ENCODE measurements at places on chromosomes 1 and 21.
A peak's percentile ranks its signal among the peaks of the same experiment; 100 is the strongest.

- DNase-seq, result no peak
Measured at GRCh38 chr1:65021795-65022194, 55.4 kb upstream of the JAK1 start.

DNA sequence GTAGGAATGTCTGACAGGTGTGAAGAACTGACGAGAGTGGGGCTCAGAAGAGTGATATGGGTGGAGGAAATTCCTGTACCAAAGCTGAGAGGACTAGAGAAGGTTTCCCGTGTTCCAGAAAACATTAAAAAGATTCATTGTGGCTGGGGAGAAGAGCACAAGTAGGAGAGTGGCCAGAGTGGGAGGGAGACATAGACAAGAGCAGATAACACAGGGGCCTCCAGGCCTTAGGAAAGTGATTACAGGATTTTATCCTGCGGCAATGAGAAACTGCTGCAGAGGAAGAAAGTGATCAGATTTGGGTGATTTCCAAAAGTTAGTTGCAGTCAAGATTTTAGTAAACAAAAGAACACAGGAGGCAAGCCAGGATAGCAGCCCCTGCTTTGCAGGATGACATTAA, 7.9 kb downstream of the C8B start:
- no peak for DNase-seq

GRCh38 chr1:115373305-115373704, 35.3 kb upstream of the NGF start:
- no peak for DNase-seq

DNA sequence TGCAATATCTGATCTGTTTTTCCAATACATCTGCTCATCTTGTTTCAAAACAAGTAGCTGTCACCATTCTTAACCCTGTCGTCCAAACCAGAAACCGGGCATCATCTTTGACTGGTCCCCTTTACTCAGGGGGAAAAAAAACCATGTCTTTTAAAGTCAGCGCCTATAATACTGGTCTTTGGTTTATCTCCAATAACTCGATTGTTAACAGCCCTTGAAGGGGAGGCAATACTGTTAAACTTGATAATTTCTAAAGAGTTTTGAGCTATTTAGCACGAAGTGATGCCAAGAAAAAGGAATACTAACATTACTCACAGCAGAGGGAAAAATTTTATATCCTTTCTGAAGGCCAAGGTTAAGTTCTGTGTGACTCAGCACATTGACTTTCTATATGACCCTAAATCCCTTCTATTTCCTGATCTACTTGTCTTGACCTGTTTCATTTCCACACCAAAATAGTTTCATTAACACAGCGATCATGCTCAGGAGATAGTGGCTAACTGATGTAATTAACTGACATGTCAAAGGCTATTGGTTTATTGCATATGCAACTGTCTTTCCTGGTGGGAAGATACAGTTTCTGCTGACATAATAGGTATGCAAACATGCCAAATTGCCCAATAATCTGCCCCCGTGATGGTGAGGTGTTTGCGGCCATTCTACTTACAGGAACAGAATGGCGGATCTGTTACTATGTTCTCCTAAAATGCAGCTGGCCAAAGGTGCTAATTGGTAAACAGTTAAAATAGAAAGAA, 59.1 kb downstream of the NFIA start:
- DNase-seq, result no peak

GRCh38 chr1:93681989-93682412, 364 bp upstream of the BCAR3 start:
- no peak for DNase-seq

DNA sequence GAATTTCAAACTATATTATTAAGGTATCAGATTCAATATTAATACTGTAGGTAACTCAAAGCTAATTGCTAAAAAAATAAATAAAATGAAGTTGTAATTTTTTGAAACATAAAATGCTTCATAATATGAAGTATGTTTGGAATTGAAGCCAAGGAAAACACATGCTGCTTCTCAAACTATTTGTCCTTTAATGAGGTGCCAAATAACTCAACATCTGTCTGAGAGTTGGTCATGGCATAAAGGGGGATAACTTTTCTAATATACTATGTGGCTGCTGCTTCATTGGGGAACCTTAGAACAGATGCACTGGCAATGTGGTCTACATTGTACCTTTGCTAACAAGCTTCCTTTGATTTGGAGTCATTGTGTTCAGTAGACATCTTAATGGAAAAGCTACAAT, 96.7 kb downstream of the PDE4B start:
- no peak for DNase-seq

DNA sequence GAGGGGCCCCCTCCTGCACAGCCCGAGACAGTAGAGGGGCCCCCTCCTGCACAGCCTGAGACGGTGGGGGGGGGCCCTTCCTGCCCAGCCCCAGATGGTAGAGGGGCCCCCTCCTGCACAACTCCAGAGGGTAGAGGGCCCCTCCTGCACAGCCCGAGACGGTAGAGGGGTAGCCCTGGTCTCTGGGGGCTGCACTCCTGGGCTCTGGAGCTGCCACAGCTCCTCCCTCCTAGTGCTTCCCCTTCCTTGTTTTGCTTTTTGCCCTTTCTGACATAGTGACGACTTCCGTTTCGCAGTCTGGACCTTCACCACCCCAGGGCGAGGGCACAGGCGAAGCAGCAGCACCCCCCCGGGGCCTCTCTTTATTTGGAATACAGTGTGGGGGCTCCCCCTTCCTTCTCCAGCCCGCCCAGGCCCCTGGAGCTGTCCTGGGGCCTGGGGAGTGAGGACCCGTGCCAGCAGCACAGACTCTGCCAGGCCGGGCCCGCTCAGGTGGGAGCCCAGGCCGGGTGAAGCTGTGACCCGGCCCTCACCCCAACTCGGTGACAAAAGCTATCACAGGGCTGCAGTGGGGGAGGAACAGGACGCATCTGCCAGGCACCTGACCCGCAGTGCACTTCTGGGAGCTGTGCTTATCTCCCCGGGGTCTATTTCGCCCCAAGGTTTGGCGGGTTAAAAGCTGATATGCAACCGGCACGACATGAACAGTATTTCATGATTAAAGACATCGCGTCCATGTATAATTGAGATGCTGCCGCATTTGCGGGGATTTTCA, 1.1 kb upstream of the PRXL2B start:
- peak; percentile 55 for DNase-seq

GRCh38 chr1:1236945-1237873, 5.2 kb downstream of the B3GALT6 start:
- DNase-seq, result no peak

DNA sequence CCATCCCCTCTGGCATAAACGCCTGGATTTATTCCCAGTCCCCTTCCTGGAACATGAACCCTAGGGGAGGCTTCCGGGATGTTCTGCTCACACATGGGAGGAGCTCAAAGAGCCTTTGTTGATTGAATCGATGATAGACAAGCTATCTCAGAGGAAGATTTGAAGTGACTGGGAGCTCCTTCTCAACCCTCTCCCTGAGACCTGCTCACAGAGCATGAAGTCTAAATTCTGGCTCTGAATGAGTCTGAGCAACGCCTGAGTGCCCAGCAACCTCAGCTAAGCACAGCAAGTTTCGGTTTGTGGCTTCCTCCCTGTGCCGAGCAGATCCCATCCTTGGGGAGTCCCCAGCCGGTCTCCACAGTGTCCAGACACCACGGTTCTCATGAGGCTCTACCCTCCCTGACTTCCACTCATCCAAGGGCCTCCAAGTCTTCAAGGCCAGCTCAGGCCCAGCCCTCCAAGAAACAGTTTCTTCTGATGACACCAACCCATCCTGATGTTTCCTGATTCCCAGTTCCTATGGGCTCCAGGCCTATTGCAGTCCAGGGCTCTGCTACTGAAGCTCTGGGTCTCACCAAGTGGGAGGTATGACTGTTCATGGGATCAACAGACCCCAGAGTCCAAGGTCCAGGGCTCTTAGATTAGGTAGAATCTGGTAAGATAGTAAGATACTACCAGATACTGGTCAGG, 190.8 kb downstream of the DYRK1A start:
- DNase-seq, result no peak

DNA sequence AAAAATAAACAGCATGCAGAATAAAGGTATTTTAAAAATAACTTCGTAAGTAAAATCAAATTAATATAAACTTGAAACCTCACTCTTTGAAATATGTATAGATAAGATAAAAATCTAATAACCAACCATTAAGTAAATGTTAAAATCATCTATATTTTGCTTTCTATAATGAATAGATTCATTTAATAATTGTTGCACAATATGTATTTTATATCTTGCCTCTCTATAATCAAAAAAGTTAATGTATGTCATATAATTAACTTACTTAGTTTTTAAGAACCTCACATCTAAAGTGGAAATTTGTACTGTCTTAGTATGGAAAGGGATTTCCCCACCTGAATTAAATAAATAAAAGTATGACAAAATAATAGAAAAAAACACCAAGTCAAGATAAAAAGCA, 42.4 kb upstream of the RBM34 start:
- DNase-seq, result no peak

DNA sequence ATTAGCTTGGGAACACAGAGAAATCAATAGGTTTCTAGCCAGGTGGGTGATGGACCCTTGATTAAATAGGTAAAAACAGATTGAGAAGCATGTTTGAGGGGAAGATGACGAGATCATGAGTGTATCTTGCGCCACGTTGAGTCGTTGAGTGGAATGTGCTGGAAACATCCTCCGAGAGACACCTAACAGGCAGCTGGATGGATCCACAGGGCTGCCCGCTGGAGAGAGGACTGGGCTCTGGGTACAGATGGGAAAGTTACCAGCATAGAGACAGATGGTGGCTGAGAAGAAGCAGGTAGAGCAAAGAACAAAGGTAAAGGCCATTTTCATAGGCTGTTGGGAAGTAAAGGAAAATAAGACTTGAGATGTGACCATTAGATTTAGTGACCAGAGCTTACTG, 15.6 kb downstream of the BATF3 start:
- no peak for DNase-seq

GRCh38 chr1:85451236-85451830, 13.6 kb downstream of the DDAH1 start:
- DNase-seq, result no peak

DNA sequence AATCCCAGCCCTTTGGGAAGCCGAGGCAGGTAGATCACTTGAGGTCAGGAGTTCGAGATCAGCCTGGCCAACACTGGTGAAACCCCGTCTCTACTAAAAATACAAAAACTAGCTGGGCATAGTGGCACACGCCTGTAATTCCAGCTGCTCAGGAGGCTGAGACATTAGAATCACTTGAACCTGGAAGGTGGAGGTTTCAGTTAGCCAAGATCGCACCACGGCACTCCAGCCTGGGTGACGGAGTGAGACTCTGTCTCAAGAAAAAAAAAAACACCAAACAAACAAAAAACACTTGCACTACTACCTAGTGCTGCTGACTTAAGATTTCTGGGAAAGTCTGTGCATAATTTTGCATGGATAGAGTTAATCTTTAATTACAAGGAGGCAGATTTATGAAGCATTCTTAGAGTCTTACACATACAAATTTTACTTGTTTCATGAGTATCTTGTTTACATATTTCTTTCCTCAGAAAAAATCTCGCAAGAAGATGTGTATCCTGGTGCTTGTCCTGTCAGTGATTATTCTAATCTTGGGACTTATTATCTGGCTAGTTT, 8.7 kb upstream of the PPP1R8 start:
- DNase-seq, result no peak

Measured in glutamatergic neuron (in vitro differentiated cells).